Effector memory CD4-positive, alpha-beta T cell (primary cell): ENCODE measurements at places on chromosomes 5 and 9.

DNA sequence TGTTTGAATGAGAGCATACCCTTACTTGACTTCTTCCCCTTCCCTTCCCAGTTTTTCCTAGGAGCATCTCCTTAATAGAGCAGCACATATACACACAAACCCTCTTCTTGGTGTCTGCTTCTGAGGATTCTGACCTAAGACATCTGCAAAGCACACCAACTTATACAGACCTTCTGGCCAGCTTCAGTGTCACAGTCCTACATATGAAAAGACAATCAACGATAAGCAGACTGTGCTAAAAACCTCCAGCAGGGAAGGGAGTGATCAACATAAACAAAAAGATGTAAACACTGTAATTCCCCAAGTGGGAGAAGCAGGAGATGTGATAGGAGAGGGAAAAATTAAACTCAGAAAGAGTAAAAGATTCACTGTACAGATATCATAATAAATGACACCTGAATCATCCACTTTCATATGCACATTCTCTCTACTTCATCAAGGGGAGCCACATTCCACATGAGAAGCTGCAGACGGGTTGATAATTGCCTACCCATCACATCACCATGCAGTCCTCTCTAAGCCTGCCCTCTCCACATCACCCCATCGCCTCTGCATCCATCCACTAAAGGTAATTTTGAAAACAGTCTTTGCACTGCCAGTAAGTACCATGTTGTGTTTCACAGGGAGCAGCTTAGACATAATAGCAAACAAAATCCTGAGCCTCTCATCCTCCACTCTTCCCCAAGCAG is 13.0 kb downstream of the APBA1 start:
- no peak overlapping the region for H3K4me3 ChIP-seq
- DNase-seq, result no peak
- no peak overlapping the region for H3K27ac ChIP-seq

DNA sequence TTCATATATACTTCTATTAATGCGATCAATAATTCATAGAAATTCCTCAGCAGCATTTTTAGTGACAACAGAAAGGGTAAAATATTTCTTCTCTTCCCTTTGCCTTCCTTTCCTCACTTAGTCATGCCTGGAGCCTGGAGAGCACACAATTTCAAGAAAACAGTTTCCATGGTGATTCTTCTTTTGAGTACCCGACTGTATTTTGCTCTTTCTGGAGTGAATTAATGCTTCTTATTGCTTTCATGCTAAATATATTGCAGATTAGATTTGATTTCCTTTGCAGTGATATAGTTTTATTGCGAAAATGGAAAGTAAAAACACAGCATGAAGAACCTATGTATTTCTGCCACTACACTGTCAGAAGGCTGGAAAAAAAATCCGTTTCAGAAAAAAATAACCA is 153.5 kb downstream of the PPP2R2B start:
- H3K27me3 ChIP-seq, result no peaks in the 10 kb centered on the region
- no peak overlapping the region for H3K4me3 ChIP-seq
- no peaks in the 10 kb centered on the region for H3K36me3 ChIP-seq
- H3K27ac ChIP-seq, result no peak overlapping the region

- no peak overlapping the region for H3K4me3 ChIP-seq
- H3K36me3 ChIP-seq, result no peaks in the 10 kb centered on the region
- H3K27ac ChIP-seq, result no peak overlapping the region
- H3K4me1 ChIP-seq, result no peaks in the 10 kb centered on the region
- no peak for DNase-seq
- no peaks in the 10 kb centered on the region for H3K27me3 ChIP-seq
Observed at GRCh38 chr5:113115061-113115460, 138.5 kb downstream of the DCP2 start.

GRCh38 chr9:134624621-134625181 is 16.9 kb upstream of the COL5A1 start:
- H3K27me3 ChIP-seq, result no peaks in the 10 kb centered on the region
- DNase-seq, result no peak
- no peaks in the 10 kb centered on the region for H3K36me3 ChIP-seq

DNA sequence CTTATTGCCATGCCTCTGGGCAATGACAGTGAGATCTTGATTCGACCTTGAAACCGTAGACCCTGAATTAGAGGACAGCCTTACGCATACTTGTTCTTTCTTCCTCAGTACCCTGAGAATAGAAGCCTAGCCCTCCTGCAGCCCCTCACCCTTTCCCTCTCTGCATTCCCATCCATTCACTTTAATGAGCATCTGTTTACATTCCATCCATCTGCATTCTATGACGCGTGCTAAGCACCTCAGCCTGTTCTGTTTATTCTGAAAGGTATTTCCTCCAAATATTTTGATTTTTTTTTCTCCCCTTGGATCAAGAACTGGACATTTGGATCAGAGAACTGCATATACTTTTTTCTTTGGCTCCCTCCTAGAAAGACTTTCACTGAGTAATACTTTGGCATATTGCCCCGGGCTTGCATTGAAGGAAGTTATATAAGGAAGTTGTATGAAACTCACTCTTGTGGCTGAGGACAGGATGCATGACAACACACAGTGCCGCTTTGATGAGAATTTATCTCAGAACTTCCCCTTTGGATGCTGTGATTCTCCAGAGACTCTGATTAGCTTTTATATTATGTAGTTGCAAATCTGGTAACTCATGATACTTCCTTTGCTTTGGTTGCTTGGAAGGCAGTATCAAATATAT is 15.7 kb downstream of the TMEM8B start:
- peaks cover 19% of the 10 kb centered on the region for H3K4me1 ChIP-seq
- no peak overlapping the region for H3K4me3 ChIP-seq
- H3K27ac ChIP-seq, result no peak overlapping the region
